Epithelial cell of esophagus (primary cell): ENCODE measurements at places on chromosomes 6 and 20.

- DNase-seq = no peak
These were observed 82.0 kb downstream of the PPP1R14C start for GRCh38 chr6:150224820-150225219.

DNA sequence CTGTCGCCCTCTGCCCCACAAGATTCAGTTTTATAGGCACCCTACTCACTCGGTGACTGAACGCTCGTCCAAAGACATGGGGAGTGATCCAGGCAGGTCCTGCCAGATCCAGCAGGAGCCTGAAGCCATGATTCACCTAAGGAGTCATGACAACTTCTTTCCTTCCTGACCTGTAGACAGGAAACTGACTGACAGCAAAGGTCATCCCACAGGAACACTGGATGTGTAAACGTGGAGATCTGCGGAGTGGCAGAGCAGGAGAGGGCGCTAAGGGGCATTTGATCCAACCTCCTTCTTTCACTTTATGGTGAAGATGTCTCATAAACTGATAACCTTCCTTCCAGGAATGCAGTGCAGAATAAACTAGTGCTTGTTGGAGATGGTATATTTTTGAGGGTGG, 192.2 kb downstream of the GJA10 start:
- peak; percentile 96 for DNase-seq

- DNase-seq = no peak
These were observed 352.0 kb upstream of the MARCKS start for GRCh38 chr6:113505084-113505699.

- no peak for DNase-seq
These were observed 89.7 kb downstream of the FOXF2 start for GRCh38 chr6:1479095-1479494.

GRCh38 chr20:44720621-44720996, 5.4 kb downstream of the CCN5 start:
- peak; percentile 67 for DNase-seq

DNA sequence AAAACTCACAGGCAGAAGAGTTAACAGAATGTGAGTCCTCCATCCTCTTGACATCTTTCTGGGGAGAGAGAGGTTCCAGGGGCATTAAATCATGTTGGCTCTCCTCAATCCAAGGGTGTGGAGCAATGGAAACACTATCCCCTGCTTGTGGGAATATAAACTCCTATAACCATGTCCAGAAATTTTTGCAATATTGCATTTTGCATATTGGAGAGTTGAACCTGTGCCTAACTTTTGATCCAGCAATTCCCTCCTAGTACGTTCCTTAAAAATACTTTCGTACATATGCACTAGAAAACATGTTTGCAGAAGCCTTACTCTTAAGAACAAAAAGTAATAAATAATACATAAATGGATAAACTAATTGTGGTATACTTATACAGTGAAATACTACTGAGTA, 56.3 kb upstream of the FAM184A start:
- DNase-seq = no peak

- no peak for DNase-seq
These were observed 178.4 kb downstream of the MRPL14 start for GRCh38 chr6:43948527-43949485.

GRCh38 chr6:168412456-168412855, 28.5 kb upstream of the SMOC2 start:
- DNase-seq = no peak

GRCh38 chr6:2035046-2035445, 210.4 kb downstream of the GMDS start:
- no peak for DNase-seq

DNA sequence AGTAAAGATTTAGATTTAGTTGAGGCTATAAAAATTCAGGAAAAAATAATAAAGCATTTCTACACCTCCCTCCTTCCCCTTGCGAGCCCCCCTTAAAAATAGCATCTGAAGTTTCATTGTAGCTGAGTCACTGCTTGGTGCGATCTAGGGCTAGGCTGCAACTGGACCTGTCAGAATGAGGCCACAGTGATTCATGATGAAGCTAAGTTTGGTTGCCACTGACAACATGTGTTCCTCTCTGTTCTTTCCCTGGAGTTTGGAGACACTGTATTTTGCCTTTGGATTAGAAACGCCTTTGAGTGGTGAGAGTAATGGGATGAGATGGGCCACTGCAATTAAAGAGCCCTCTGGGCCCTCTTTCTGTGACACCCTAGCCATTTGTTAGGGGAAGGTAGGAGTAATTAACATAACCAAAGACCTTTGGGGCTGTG, 334.1 kb downstream of the NRN1 start:
- peak; percentile 90 for DNase-seq

DNA sequence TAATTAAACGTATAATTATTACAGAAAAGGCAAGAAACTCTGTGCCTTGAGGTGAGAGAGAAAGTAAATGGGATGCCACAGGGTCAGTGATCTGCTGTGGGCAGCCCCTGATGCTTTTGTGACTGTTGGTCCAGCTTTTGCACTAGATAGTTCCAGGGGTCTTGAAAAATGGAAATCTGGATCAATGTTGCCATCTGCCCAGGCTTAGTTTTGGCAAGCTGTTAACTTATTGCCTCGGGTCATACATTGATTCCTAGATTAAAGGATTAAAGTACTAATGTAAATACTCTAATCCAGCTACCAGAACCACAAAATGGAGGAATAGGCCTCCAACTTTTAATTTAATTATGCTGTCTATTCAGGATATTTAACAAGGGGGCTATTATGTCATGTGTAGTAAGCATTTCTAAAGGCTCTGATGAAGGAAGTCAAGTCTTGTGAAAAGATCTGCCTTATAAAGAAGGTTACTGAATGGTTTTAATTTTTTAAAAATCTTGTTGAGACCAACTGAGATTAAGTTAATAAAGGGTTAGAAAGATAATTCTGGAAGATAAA, 376.0 kb upstream of the HS3ST5 start:
- DNase-seq = no peak

- DNase-seq = peak; percentile 44
These were observed 72.4 kb downstream of the HFE start for GRCh38 chr6:26159357-26160273.

GRCh38 chr6:149209871-149210775, 107.4 kb upstream of the TAB2 start:
- DNase-seq = peak; percentile 30

- peak; percentile 27 for DNase-seq
These were observed 69.5 kb downstream of the ZFAND3 start for GRCh38 chr6:37889051-37889450.

GRCh38 chr6:107756660-107757355, 67.3 kb downstream of the SCML4 start:
- DNase-seq = no peak

GRCh38 chr6:146434732-146435390, 108.8 kb upstream of the RAB32 start:
- no peak for DNase-seq

GRCh38 chr6:29651413-29652197, 5.3 kb upstream of the MOG start:
- DNase-seq = peak; percentile 54
